ENCODE measurements at places on chromosomes 6 and 20.

GRCh38 chr20:24777746-24778145 is 171.3 kb upstream of the CST7 start:
- no peak for DNase-seq

DNA sequence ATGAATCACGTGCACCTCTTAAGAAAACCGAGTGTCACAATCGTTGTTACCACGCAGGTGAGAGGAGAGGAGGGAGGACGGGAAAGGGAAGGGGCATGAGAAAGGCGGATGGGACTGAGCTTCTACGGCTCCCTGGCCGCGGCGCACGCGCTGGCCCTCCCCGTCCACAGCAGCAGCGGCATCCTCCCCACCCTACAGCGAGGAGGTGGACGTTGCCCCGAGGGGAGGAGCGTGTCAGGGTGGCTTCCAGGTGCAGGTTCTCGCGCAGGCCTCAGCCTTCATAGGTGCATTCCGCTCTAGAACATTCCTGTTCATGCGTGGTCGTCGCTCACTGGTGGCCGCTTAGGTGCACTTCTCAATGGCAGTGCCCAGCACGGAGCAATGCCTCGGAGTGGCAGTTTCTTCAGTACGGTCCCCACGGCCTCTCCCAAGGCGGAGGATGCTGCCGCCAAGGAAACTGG is 29.7 kb upstream of the AFDN start:
- no peak for DNase-seq

- DNase-seq = no peak
Observed at GRCh38 chr6:25239498-25239897, 39.7 kb upstream of the CARMIL1 start.

DNA sequence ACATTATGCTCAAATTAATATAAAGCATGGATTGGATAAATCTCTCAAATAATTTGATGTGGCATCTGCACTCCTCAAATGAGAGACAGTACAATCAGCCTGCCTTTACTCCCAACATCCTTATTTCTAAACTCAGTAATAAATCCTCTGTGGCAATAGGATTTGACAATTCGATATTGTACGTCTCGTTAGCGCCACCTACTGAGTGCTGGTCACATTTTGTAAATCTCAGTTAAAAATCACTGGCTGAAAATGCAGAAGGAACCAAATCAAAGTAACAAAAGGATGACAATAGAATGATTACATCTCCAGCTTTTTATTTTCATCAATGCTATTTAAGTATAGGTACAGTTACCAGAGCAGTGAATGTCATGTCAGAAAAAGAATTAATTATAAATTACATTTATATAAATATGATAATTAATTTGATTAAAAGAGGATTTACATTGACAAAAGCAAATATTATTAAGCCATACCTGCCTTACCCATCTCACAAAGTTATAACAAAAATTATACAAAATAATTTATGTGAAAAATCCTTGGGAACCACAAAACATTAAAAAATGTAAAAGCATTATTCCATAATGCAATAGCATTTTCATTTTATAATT is 20.2 kb upstream of the GJE1 start:
- DNase-seq = peak; percentile 2

DNA sequence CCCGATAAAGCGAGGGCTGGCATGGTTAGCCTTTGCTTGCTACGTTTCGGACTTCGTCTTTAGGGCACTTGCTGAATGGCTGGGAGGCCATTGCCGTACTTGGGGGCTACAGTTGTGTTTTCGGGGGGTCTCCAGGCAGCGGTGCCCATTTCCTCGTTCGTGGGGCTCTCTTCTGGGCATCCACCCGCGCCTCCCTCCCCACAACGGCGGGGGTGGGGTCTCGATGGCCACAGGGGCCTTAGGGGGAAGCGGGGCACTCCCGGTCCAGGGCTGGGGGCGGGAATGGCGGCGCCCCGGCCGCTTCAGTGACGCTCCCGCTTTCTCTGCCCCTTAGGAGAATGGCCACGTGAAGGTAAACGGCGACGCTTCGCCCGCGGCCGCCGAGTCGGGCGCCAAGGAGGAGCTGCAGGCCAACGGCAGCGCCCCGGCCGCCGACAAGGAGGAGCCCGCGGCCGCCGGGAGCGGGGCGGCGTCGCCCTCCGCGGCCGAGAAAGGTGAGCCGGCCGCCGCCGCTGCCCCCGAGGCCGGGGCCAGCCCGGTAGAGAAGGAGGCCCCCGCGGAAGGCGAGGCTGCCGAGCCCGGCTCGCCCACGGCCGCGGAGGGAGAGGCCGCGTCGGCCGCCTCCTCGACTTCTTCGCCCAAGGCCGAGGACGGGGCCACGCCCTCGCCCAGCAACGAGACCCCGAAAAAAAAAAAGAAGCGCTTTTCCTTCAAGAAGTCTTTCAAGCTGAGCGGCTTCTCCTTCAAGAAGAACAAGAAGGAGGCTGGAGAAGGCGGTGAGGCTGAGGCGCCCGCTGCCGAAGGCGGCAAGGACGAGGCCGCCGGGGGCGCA is 2.4 kb downstream of the MARCKS start:
- DNase-seq = no peak

- DNase-seq = no peak
Observed at GRCh38 chr6:36650848-36651478, 27.6 kb upstream of the CDKN1A start.

- no peak for DNase-seq
Observed at GRCh38 chr6:142071981-142072380, 60.7 kb upstream of the GJE1 start.

- DNase-seq = no peak
Observed at GRCh38 chr20:60361761-60362395, 403.7 kb downstream of the CDH26 start.

- DNase-seq = no peak
Observed at GRCh38 chr6:146355521-146356100, 188.0 kb upstream of the RAB32 start.

GRCh38 chr6:29924731-29925130 is 17.6 kb upstream of the HLA-A start:
- DNase-seq = no peak

- DNase-seq = no peak
Observed at GRCh38 chr6:81985191-81985590, 232.7 kb upstream of the TENT5A start.

- no peak for DNase-seq
Observed at GRCh38 chr6:150625927-150626326, 26.2 kb downstream of the PLEKHG1 start.

DNA sequence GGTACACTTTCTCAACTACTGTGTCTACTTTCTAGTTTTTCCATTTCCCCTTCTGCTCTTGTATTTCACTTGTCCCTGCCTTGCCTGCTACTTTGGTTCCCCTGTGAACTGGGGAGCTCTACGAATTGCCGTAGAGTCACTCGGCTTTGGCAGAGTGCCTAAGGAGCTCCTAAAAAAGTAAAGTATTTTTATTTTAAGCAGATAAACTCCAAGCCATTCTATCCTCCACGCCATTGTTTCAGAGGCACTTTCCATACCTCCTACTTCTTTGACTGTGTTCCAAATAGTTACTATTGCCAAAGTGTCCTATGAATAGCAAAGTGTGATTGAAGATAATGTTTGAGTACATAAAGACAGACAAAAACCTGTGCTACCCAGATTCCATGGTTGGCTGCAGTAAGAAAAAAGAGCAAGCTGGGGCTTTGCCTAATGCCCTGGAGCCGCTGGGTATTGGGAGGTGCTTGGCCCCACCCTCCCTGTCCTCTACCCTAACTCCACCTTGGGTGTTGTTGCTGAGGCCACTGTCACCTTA is 5.1 kb upstream of the MBOAT1 start:
- peak; percentile 0 for DNase-seq

DNA sequence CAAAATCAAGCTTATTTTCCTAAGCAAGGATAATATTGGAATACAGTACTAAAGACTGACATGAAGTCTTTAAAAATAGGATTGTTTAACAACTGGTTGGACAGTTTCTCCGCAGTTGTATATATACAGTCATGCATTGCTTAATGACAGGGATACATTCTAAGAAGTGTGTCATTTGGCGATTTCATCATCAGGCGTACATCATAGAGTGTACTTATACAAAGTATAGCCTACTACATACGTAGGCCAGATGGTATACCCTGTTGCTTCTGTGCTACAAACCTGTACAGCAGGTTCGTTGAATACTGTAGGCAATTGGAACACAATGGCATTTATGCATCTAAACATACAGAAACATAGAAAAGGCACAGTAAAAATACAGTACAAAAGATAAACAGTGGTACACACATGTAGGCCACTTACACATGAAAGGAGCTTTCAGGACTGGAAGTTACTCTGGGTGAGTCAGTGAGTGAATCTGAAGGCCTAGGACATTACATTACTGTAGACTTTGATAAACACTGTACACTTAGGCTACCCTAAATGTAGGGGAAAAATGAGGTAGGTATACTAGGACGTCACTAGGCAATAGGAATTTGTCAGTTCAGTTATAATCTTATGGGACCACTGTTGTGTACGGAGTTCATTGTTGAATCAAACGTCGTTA is 20.1 kb downstream of the HECA start:
- no peak for DNase-seq

DNA sequence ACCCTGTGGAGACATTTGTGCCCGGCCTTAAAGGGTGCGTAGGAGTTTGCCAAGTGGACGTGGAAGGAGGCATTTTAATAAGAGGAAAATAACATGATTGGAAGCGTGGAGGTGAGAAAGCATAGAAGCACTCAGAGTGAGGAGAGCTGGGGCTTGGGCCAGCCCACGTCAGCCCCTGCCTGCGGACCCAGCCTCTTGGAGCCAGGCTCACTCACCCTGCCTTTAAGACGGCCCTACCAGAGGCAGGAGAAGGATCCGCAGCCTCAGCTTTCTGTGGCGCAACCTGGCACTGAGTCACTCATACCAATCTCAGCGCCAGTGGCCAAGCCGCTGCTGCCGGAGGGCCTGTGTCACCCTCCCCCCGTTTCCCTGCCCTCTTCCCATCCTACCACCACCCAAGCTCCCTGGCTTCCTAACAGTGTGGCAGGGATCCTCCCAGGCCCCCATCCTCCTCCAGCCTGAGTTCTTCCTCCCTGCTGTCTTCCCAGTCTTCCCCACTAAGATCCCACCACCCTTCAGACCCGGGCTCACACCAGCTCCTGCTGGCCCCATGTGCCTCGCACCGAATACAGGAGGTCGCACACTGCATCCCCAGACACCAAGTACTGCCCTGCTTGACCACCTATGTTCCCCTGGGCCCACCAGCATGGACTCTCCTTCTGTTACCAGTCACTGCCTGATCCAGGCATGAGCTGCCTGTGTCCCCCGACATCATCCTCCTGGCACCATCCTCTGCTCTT is 285.2 kb downstream of the UST start:
- no peak for DNase-seq

GRCh38 chr20:56762401-56762800 is 133.3 kb downstream of the TFAP2C start:
- no peak for DNase-seq

- DNase-seq = no peak
Observed at GRCh38 chr6:155959898-155960495, 504.4 kb upstream of the NOX3 start.

GRCh38 chr6:157996201-157996712 is 14.6 kb downstream of the SYNJ2 start:
- DNase-seq = no peak

DNA sequence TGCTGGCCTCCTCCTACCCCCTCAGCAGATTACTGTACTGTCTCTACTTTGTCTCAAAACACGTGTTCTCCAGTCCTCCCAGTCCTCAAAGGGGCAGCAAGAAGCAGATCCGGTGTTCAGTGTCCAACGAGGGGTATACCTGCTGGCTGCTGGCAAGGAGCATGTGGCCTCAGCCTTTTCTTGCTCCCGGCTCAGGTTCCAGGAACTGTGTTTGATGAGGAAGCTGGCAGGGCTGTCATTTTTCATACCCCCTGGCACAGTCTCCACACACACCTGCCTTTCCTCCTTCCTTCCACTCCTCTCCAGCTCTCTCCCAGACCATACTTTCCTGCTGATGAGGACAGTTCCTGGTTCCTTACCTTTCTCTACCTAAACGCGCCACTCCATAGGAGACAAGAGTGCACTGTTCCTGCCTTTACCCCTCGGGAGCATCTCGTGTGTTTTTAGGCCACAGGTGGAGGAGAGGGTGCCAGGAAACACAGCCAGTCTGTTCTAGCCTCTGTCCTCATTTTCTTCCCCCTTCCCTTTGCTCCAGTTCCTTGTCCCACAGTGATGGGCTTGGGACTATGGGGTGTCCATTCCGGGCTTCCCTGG is 77.2 kb downstream of the SSR1 start:
- DNase-seq = peak; percentile 26

DNA sequence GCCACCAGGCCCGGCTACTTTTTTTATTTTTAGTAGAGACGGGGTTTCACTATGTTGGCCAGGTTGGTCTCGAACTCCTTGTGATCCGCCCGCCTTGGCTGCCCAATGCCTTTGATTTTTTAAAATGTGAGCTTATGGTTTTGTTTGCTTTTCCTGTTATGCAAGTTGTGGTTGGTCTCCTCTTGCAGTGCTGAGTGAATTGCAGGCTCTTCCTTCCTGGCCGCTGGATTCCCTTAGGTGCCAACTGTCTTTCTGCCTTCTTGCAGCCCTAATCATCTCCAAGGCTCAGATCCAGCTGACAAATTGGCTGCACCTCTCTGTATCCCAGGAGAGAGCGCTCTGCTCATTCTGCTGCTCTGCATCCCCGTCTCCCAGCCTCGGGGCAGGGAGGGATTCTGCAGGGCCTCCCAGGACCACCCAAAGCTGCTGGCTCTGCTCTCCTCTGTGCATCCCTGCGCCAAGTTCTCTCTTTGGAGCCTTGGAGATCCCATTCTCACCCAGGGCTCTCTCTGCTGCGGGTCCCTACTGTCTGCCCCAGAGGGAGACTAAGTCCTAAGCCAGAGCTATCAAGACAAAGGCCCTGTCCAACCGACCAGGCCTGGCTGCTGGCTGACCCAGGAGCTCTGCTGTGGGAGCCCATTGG is 14.1 kb upstream of the EMILIN3 start:
- DNase-seq = no peak

DNA sequence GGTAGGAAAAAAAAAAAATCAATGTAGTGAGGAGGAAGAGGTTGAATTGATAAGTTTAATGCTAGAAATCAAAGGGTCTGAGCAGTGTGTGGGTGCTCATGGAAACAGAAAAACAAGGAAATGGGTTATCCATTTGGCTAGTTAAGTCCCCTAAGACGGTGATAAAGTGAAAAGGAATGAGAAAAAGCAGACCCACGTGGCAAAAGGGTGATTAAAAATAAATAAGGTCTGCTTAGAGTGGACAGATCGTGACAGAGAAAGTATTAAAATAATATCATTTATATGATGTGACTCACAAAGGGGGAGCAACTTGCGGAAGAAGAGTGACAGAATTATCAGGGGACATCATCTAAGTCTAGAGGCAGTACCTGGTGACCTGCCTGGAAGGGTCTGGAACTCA is 251.7 kb upstream of the THEMIS start:
- DNase-seq = no peak

DNA sequence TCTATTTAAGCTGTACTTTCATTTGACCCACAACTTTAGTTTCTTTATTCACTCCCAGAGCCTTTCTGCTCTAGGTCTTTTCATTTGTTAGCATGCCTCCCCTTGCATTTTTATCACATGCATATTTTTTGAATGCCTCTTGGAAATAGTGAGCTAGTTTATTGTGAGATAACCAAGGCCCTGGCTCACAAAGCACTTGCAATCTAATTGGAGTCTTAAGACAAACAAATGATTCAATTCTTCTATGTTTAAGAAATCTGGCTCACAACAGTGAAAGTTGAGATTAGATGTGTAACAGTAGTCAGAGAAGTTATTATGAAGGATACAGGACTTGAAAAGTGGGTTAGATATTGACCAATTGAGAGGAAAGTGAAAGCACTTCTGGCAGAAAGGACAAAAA is 173.4 kb downstream of the MOXD1 start:
- no peak for DNase-seq

- DNase-seq = no peak
Observed at GRCh38 chr6:75084018-75084417, 121.8 kb downstream of the COL12A1 start.

Measured in NCI-H2107 (cell line).